HFFc6 (cell line): ENCODE measurements at places on chromosomes 3 and 15. TPM values are rescaled to one million over a fixed set of nuclear protein-coding genes. Genes with fewer than 3 reads are reported as not detected.
A peak's percentile ranks its signal among the peaks of the same experiment; 100 is the strongest.

DNA sequence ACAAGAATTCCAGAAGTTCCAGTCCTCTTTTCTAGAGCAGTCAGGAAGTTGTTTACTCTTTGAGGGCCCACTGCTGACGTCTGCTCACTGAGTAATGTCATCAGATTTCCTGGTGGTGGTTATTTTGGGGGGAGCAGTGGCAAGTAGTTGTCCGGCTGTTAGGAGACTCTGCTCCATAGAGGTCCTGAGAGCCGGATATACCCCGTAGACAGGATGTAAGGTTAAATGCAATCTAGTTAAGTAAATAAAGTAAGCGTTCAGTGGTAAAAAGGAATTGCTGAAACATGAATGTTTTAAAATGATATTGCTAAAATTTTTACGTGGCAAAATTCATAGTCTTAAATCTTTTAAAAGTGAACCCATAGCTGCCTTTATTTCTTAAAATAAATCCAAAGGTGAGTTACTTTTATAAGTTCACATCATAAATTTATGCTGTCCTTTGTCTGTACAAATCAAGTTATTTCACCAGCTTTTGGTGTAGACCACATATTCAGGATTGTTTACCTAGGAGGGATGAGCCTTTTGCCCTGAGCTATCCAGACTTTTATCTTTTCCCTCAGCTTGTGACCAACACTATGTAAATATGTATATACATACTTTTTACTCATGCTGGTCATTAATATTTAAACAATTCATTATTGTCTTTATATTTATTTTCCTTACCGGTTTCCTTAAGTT, 65.8 kb downstream of the PDE8A start:
- peak; percentile 83 for DNase-seq

XCR1 gene
- not detected in 3 replicates for total RNA-seq

ULK4 gene
- 6.9 to 9.4 TPM (median 8.6 TPM) in 3 replicates for total RNA-seq

NAALADL2 gene
- total RNA-seq, result 12.0 to 15.2 TPM (median 13.5 TPM) in 3 replicates

THOC7 gene
- 79.3 and 82.5 TPM in 2 replicates for total RNA-seq
